ENCODE measurements at places on chromosomes 5 and 9.

DNA sequence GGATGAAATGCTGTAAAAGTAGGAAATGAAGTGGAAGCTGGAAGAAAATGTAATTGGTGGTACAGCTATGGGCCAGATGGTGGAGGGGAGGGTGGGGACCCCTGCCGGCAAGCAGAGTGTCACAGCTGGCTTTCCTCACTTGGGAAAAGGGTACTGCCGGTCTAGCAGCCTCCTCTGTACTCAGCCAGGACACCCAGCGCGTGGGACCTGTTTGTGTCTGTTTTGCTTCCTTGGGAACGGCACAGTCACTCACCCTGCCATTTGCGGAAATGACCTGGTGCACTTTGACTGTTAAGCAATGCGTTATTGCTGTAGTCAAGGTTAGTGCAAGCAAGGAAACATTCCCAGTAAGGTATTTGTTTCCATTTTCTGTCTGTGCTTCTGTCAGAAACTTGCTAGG is 10.1 kb downstream of the TMEM252 start:
- DNase-seq = no peak

GRCh38 chr9:69719367-69719766 is 40.4 kb downstream of the PTAR1 start:
- no peak for DNase-seq

- DNase-seq = no peak
Observed at GRCh38 chr5:99617335-99617734, 688.5 kb upstream of the CHD1 start.

- DNase-seq = no peak
Observed at GRCh38 chr9:129586685-129587084, 34.2 kb downstream of the C9orf50 start.

DNA sequence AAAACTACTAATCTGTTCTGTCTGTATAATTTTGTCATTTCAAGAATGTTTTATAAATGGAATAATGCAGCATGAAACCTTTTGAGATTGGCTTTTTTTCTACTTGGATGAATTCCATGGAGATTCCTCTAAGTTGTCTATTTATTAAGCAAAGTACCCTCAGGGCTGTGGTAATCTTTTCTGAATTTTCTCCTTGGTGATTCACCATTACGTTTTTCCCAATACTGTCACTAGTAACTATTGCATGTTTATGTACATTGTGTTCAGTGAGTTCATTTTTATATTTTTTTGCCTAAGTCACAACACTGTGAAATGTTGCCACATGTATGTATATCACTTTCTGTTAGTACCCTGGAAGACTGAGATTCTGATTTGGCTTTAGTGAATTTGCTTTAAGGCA is 177.0 kb upstream of the GRIN3A start:
- DNase-seq = no peak

DNA sequence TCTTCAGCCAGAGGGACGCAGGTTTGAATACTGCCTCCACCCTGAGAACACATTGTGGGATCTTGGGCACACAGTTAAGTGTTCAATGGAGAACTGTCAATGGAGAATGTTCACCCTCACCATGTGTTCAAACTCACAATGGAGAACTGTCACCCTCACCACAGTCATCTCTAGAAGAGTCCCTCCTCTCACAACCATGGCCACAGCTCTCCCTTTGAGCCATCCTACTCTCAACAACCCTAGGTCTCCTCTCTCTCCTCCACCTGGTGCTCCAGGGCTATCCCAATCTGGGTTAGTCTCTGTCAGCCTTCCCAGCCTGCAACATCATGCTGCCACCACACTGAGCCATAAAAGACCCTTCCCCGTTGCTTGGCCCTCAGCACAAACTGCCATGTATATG is 36.3 kb upstream of the HAND1 start:
- no peak for DNase-seq

- DNase-seq = peak; percentile 38
Observed at GRCh38 chr5:141692919-141693725, 11.1 kb upstream of the ARAP3 start.

DNA sequence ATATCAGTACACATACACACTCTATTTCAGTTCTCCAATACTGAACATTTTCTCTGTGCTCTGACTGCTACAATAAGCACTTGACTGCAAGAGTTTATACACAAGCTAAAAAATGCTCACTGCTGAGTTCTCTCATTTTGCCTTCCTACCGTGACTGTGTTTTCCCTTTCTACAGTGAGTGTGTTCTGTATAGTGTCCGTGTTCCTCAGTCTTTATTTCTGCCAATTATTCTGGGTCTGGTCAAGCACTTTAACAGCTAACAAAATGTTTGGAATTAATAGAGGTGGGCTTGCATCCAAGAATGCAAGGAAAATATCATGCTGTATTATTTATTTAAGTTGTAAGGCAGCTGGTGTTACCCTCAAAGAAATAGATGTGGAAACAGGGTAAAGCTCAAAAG is 217.0 kb upstream of the NREP start:
- DNase-seq = no peak

DNA sequence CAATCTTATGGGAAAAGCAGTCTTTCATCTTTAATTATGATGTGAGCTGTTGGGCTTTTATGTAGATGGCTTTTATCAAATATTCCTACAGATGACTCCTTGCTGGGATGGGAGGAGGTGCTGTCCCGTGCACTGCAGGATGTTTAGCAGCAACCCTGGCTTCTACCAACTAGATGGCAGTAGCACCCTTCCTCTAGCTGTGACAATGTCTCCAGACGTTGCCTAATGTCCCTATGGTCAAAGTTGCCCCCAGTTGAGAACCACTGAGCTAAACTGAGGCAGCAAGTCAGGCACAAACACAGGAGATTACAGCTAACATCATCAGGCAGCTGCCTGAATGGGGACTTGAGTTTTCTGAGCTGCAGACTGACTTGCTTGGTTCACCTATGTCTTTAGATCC is 401.9 kb upstream of the PDE4D start:
- no peak for DNase-seq

- DNase-seq = no peak
Observed at GRCh38 chr9:77935974-77936373, 95.6 kb downstream of the GNAQ start.

GRCh38 chr9:114089206-114089840 is 9.8 kb downstream of the KIF12 start:
- no peak for DNase-seq

- DNase-seq = no peak
Observed at GRCh38 chr5:156376751-156377150, 49.8 kb downstream of the SGCD start.

DNA sequence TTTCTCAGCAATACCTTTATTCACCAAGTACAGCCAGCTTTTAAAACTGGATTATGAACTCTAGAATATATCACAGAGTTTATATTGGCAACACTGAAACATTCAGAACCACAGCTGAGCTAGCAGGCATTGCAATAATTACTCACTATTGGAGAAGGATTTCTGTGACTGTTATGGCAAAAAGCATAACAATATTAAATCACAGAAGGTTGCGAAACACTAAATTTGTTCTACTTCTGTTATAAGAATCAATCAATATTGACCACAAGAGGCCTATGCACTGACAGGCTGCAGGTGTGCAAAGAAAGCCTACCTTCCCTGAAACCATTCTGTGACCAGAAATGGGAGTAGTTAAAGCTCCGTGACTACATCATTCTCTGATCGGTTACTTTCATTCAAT is 59.2 kb downstream of the AP3B1 start:
- DNase-seq = no peak

DNA sequence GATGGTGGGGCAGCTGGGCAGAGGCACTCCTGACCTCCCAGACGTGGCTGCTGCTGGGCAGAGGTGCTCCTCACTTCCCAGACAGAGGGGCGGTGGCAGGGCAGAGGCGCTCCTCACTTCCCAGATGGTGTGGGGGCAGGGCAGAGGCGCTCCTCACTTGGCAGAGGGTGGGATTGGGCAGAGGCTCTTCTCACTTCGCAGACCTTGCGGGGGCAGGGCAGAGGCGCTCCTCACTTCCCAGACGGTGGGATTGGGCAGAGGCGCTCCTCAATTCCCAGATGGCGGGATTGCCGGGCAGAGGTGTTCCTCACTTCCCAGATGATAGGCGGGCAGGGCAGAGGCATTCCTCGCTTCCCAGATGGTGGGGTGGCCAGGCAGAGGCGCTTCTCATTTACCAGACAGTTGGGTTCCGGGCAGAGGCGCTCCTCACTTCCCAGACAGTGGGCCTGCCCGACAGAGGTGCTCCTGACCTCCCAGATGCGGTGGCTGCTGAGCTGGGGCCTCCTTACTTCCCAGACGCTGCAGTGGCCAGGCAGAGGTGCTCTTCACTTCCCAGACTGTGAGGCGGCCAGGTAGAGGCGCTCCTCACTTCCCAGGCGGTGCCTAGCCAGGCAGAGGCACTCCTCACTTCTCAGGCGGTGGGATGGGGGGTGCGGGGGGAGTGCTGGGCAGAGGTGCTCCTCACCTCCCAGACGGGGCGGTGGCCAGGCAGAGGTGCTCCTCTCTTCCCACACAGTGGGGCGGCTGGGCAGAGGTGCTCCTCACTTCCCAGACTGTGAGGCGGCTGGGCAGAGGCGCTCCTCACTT is 25.3 kb upstream of the SPATA31E1 start:
- DNase-seq = no peak

DNA sequence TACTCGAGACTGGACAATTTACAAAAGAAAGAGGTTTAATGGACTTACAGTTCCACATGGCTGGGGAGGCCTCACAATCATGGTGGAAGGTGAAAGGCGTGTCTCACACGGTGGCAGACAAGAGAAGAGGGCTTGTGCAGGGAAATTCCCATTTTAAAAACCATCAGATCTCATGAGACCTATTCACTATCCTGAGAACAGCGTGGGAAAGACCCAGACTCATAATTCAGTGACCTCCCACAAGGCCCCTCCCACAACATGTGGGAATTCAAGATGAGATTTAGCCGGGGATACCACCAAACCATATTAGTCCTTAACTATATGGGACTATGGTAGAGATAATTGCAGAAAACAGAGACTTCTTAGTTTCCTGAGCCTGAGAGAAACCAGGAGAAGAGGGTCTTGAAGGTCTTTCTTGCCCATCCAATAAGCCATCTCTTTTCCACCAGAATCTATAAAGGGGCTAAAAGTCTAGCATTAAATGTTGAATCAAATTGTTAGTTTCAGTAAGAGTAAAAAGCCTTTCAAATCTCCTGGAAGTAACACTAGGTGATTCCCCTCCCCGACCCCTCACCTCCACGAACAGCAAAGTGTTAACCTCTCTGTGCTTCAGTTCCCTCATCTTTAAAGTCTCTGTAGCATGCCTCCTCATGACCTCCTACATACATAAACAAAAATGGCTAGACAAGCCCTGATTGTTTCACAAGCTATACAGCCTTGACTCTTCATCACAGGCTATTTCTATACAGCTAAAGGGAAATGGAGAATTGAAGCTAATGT is 259.1 kb downstream of the TMEM167A start:
- no peak for DNase-seq

GRCh38 chr5:86749841-86750240 is 132.1 kb downstream of the COX7C start:
- no peak for DNase-seq

- no peak for DNase-seq
Observed at GRCh38 chr5:160742446-160742845, 109.6 kb downstream of the ATP10B start.

GRCh38 chr5:87541033-87541432 is 128.3 kb upstream of the CCNH start:
- no peak for DNase-seq

DNA sequence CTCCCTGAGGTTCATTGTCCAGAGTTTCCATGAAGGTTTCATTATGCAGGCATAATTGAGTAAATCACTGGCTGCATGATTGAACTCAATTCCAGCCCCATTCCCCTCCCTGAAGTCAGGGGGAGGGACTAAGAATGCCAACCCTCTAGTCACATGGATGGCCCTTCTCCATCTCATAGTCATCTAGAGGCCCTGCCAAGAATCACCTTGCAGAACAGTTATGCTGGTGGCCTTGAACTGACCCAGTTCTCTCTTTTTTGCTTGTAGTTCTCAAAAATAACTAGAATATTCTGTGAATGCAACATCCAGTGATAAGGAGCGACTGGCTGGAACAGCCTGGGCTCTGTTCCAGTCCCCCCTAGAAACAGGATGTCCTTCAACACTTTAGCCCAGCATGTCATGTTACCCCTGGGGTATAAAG is 31.7 kb downstream of the SLC35A4 start:
- no peak for DNase-seq

DNA sequence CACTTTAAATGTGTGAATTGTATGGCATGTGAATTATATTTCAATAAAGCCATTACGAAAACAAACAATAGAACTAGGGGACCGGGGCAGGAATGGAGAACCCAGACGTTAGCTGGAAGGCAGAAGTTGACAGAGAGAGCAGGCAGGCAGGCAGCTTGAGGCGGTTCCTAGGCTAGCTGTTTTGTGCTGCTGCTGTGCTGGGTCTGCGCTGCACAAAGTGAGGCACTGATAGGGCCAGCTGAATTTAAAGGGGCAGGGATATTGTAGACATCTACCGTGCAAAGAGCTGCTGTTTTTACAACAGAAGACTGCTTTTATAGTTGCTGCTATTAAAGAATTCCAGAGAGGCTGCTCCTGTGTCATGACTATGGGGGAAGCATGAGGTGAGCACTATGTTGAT is 21.6 kb upstream of the MIER3 start:
- no peak for DNase-seq

GRCh38 chr5:141411575-141411974 is 1.2 kb upstream of the PCDHGA10 start:
- DNase-seq = no peak

GRCh38 chr9:71624728-71625127 is 143.6 kb downstream of the CEMIP2 start:
- no peak for DNase-seq

DNA sequence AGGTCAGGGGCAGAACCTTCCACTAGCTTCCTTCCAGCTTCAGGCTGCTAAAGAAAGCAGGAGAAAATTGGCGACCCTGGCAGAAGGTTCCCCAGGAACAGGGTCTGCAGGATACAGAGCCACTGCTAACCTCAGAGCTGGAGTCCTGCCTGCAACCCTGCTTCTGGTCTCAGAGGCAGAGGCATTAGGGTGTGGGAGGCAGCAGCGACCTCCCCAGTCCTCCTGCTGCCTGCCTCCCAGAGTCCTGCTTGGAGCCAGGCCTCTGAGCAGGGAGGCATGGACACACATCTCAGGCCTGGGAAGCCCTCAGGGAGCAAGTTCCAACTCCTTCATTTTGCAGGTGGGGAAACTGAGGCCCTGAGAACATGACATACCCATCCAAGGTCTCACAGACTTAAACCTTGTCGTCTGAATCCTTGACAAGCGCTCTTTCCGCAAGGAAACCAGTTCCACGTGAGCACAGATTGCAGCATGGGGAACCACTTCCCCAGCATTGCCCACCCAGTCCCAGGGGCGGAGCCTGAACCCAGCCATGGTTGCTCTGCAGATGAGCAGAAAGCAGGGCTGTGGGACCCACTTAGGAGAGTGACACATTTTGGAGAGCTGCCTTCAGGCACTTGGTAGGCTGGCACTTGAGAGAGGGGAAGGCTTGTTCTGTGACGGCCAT is 28.2 kb upstream of the HAND1 start:
- DNase-seq = no peak

Measured in stimulated activated CD4-positive, alpha-beta T cell treated with anti-CD3 and anti-CD28 coated beads, Interleukin-1b, Interleukin-23, amount 100 ng/mL, for 1 hour (primary cell).